WTC11 (cell line): ENCODE measurements at places on chromosomes 2 and 18. TPM values are rescaled to one million over a fixed set of nuclear protein-coding genes. Genes with fewer than 3 reads are reported as not detected.

DNA sequence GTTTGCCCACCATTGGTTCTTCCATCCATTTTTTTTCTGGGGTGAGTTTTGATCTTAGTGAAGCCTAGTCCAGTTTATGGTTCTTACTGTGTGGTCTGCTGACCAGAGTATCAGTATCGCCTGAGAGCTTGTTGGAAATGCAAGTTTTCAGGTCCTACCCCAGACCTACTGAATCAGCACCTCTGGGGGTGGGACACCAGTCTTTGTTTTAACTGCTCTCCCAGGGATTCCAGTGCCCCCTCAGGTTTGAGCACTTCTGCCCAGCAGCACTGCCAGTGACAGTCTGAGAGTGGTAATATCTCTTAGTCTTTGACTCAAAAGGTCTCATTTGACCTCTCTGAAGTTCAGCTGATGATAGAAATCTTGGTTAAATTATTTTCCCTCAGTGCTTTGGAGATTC lies 269.3 kb downstream of the ALPK2 start:
- DNase-seq = no peak

GRCh38 chr2:211035548-211036185 lies 479.3 kb downstream of the CPS1 start:
- DNase-seq = no peak

DNA sequence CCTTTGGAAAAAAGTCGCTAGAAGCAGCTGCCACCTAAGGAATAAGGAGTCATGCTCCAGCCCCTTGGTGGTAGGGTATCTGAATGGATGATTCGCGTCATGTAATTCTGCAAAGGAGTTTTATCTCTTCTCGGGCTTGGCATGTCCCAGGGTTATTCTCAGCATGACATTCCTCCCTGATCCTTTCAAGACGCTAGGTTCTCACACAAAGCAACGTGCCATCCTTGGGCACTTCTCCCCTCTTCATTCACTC lies 355.6 kb downstream of the MYCN start:
- DNase-seq = no peak

GRCh38 chr18:61690418-61691138 lies 202.2 kb downstream of the RNF152 start:
- DNase-seq = no peak

DNA sequence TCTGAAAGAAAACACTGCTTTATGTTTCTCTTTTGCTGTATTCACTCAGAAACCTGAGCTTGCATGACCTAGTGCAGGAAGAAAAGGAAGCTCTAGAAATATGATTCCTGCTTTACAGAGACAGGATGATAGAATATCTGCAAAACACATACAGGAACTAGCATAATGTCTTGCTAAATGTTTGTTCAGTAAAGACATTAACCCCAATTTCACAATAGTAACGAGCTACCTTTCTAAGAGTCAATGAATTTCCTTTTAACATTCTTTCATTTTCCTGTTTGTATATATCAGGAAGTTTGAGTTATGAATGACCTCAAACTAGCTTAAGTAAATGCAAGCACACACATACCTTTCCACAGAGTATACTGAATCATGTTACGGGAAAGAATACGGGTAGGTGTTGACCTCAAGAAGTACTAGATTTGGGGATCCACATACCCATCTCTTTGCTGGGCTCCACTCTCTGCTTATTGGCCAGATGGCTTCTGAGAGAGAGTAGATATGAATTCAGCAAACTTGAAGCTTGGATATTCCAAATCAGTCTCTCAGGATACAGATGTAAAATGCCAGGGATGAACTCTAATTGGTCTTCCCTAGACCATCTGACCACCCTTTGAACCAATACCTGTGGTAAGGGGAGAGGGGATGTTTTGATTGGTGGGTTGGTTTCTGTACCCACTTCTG lies 18.2 kb upstream of the ACSL3 start:
- DNase-seq = no peak

DNA sequence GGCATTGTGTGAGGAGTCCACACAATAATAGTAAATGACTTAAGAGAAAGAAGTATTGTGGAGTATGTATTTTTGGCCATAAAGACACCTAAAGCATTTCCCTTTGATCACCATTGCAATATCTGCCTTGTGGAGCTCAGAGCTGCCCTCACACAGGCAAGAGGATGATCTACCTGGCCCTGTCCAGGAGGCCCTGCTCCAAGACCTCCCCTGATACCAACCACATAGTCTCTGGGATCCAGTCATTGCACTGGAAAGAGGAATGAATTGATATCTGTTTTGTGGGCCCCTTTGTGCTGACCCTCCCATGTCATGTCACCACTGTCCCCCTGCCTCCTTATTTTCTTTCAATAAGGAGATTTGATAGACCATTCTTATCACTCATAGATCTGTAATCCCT lies 430.6 kb upstream of the TNP1 start:
- no peak for DNase-seq

DNA sequence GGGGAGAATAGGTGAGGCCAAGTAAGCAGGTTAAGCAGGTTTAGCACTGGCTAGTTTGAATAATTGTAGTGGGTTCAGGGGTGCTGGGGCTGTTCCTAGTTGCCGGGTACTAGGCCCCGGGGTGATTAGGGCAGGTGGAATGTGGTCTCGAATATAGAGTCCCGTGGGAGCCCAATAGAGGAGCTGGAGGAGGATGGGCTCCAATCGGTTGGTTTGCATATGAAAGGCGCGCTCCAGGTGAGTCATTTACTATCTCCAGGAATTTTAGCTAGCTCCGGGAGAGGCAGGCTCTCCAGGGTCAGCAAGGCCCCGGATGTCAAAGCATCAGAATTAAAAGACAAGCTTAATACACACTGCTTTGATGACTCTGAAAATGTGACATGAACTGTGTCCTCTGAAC lies 304.0 kb downstream of the ZNF521 start:
- DNase-seq = peak; percentile 73

GRCh38 chr18:331221-331821 lies 63.5 kb upstream of the THOC1 start:
- no peak for DNase-seq

DNA sequence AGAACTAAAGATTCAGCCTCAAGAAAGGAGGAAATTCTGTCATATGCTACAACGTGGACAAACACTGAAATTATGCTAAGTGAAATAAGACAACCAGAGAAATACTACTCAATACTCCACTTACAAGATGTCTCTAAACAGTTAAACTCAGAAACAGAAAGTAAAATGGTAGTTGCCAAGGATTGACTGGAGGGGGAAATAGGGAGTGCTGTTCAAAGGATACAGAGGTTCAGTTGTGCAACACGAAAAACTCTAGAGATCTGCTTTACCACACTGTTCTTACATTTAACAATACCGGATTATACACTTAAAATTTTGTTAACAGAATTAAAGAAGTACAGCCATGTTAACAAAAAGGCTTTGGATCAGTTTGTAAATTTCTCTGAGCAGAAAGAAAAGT lies 39.8 kb upstream of the C2orf15 start:
- no peak for DNase-seq

DNA sequence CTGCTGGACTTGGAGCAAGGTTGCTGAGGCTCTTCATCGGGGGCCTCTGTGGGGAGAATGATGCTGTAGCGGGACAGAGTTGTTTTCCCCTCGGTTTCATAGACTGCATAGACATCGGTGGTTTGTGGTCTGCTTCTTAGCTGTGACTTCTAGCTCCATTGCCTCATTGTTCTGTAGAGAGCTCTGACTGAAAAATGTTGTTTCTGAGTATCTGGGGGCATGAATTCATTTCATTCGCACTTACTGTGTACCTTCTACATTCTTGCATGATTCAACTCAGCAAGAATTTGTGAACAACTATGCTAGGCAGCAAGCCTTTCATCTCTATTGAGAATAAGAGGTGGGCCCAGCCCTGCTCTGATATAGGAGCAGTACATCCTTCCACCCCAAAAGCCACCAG lies 406.8 kb downstream of the NBAS start:
- DNase-seq = no peak

DNA sequence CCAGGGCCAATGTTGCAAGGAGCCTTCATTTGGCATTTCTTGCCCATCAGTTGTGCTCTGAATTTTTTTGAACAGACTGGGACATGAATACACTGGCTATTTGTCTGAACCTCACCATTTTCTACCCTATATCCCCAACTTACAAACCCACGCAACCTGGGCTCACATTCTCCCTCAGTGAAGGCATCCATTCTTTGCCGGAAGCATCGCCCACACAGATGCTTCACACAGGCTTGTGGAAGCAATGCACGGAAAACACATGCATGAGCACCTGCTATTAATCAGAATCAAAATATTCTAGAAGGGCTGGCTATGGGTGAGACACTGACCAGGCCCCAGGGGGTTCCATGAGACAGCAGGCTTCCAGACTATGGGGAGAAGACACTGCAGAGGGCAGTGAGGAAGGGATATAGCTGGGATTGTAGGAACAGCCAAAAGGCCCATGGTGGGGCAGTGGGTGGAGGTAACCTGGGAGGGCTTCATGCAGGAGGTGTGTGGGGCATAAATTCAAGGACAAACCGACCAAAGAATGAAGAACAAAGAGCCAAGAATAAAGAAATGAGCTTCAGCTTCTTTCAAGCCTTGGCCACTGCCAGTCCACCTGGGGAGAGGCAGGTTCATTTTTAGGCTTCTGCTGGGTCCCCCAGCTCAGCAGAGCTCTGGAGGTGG lies 261.5 kb downstream of the CELF4 start:
- no peak for DNase-seq

- DNase-seq = peak; percentile 44
Observed at GRCh38 chr2:218981390-218981880, 3.5 kb downstream of the FEV start.

- DNase-seq = no peak
Observed at GRCh38 chr2:137747509-137747908, 216.8 kb upstream of the HNMT start.

DNA sequence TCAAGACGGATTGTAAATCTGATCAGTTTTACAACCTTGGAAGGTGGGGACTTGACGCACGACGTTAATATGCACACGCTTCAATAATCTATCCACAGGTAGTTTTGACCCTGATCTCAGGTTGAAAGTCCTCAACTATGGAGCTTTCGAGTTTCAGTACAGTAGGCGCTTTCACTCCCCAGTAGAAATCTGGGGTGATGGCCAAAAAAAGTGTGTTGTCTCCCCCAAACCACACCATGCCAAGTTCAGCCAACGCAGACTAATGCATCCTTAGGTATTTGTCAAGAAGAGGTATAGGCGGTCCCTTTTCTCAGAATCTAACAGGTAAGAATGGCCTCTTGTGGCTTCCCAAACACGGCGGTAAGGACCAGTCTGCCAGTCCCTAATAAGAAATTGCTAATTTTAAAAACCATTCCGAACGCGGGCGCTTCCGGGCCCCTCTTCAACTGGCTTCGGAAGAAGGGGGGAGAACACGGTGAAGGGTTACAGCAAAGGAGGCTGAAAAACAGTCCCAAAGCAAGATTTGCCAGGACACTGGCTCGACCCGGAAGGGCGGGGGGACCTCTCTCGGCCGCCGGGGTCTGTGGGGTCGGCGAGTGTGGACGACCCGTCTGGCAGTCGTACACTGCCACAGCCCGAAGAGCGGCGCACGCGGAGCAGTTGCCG lies 659 bp downstream of the FAM210A start:
- DNase-seq = no peak

DNA sequence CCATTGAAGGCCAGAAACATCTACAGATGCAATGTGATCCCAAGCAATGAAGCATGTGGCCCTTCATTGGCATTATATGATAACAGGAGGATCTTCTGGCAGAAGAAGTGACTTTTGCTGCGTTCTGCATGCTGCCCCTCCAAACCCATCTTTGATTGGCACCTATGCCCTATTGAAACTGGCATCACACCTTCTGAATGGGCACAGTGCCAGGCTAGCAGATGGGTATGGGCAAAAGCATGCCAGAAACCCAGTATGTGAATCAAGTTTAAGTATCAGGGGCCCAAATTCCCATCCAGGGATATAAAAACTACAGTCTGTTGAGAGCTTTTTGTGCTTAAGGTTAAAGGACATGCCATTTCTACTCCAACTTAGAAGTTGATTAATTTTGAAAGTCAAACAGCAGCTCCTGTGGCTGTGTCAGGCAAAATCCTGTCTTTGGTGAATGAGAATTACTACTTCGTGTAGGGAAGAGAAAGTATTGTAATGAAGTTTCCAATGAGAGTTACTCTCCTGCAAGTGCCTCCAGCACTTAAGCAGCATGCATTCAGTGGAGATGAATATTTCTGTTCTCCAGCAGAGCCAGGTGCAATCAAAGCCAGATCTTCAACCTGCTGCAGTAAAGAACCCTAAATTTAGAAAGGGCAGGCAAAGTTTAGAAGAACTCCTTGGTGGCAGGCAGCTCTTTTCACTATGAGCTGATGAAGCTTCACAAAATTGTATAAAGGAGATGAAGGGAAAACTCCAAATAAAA lies 8.6 kb downstream of the VRK2 start:
- no peak for DNase-seq

DNA sequence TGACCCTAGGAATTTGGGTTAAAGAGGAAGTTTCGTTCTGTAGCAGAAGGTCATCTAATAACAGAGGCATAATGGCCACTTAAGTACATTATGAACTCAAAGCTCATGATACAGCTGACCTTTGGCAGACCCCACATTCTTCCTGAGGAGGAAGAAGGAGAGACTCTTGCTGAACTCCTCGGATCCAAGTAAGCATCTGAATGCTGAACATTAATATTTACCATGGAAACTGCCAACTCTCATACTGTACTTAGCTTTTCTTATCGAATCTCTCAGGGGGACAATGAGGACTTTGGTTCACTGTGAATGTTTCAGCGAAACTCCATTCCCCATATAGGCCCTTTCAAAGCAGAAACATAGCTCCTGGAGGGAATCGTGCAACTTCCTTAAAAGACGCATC lies 781.4 kb upstream of the GYPC start:
- no peak for DNase-seq

GRCh38 chr2:212360068-212360460 lies 178.5 kb downstream of the ERBB4 start:
- DNase-seq = no peak

- DNase-seq = no peak
Observed at GRCh38 chr2:66057844-66058243, 377.1 kb upstream of the MEIS1 start.

The GPR17 gene
- total RNA-seq = not detected in 3 replicates

The CNRIP1 gene
- total RNA-seq = 1.3 to 1.6 TPM (median 1.4 TPM) in 3 replicates

The EDAR gene
- total RNA-seq = 0.05 TPM in 1 of 3 replicates, not detected in the others

The DCDC2C gene
- not detected in 3 replicates for total RNA-seq

The SKOR2 gene
- 0.34 to 1.3 TPM (median 0.37 TPM) in 3 replicates for total RNA-seq

The MARS2 gene
- 24.8 to 32.2 TPM (median 25.6 TPM) in 3 replicates for total RNA-seq

The DCC gene
- 0.18 to 0.72 TPM (median 0.66 TPM) in 3 replicates for total RNA-seq

The C2orf15 gene
- total RNA-seq = 6.0 to 7.0 TPM (median 6.1 TPM) in 3 replicates

The BOLL gene
- 0.13 to 0.14 TPM in 2 of 3 replicates, not detected in the other for total RNA-seq

The SCYGR4 gene
- total RNA-seq = not detected in 3 replicates

The HOXD12 gene
- 0.17 TPM in 1 of 3 replicates, not detected in the others for total RNA-seq

The REEP1 gene
- 0.53 to 1.9 TPM (median 0.89 TPM) in 3 replicates for total RNA-seq

The KCNG2 gene
- total RNA-seq = 0.34 to 0.62 TPM (median 0.50 TPM) in 3 replicates

The NAT8 gene
- total RNA-seq = not detected in 3 replicates

The CCBE1 gene
- total RNA-seq = 8.0 to 9.7 TPM (median 9.7 TPM) in 3 replicates

The AKAIN1 gene
- total RNA-seq = not detected in 3 replicates

The CCDC141 gene
- total RNA-seq = 8.5 to 10.2 TPM (median 8.8 TPM) in 3 replicates
